Activated CD4-positive, alpha-beta T cell treated with anti-CD3 and anti-CD28 coated beads, Interleukin-2, amount 50 U/mL, for 4 hours (primary cell): ENCODE measurements at places on chromosomes 1 and 21.

GRCh38 chr1:64107632-64108031 is 95.8 kb upstream of the UBE2U start:
- no peak for DNase-seq

- no peak for DNase-seq
These were observed 69.4 kb downstream of the C1orf21 start for GRCh38 chr1:184456189-184456588.

DNA sequence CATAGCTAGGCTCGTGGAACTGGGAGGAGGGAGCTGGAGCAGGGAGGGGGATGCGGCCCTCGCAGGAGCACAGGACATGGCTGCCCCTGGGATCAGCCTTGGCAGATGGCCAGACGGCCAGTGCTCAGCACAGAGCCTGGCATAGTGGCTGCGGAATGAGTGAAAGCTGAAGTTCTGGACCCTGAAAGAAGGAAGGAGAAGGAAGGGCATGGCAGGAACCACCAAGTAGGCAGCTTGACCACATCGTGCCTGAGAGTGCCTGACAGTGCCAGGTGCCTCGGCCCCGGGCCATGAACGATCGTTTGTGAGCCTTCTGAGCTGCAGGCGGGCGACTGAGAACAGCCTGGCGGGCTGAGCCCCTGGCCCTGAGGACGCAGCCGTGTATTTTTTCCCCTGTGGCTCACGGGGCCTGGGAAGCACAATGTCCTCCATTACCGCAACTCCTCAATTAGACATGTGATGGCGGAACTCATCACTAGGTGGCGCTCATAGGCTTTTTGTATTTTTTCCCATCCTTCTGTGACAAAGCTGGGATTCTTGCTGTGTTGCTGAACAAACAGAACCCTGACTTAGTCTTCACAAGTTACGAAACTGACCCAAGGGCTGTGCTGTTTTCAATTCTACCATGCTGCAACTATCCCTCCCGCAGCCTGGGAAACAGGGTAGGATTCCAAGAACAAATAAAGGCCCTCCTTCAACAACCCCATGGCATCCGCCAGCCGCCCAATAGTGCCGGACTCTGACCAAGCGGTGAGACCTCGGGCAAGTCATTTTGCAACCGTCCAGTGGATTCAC is 29.9 kb upstream of the TMEM61 start:
- DNase-seq: peak; percentile 25

- no peak for DNase-seq
These were observed 63.4 kb downstream of the KCNAB2 start for GRCh38 chr1:6108937-6109614.

DNA sequence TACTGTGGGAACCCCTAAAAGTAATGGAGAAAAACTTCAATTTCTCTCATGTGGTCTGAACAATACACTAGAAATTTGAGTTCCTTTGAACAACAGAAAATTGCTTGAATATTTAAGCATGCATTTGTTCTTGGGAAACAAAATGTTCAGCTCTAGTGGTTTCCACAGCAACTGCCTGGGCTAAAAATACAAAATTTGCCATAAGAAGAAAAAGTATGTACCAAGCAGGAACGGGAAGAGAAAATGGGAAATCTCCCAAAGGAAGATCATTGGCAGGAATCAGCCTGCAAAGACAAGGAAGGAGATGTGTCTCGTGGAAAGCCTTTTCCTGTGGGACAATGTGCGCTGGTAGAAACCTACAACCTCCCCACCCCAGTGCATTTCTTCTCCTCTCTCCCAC is 119.0 kb upstream of the DPT start:
- no peak for DNase-seq

DNA sequence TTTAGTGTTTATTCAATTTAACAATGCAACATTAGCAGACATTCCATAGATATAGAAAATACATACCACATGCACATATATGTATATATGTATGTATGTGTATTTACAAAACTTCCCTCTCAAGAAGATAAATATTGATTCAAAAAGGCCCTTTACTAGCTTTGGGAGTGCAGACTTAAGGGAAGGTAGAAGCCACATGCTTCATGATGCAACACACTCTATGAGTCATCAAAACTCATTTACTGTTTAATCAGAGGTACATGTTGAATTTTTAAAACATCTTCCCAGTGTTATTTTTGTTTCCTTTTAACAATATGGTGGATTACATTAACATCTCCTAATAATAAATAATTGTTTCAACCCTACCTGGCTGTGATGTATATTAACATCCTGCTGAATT is 61.4 kb upstream of the KIRREL1 start:
- DNase-seq: no peak

GRCh38 chr21:37865156-37865555 is 51.1 kb downstream of the KCNJ6 start:
- DNase-seq: no peak

GRCh38 chr1:79741720-79742421 is 735.3 kb upstream of the ADGRL4 start:
- DNase-seq: no peak

GRCh38 chr1:199290186-199290585 is 651.3 kb downstream of the PTPRC start:
- no peak for DNase-seq

DNA sequence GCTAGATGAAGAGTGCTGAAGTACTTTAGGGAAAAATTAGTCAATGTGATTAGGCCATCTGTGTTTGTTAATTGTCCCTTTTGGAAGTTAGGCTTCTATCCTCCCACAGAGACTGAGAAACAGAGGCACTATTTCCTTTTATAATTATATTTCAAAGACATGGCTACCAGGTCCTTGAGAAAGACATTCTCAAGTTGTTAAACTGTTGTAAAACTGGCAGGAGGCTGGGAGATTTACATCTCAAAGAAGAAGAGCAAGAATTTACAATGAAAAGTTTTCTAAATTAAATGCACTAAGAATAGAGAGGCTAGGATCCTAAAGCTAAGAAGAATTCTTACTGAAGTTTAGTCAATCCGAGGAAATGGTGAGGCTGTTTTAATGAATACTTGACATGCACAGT is 74.0 kb upstream of the BRINP3 start:
- no peak for DNase-seq

GRCh38 chr1:92315766-92316599 is 17.1 kb downstream of the RPAP2 start:
- DNase-seq: peak; percentile 13

DNA sequence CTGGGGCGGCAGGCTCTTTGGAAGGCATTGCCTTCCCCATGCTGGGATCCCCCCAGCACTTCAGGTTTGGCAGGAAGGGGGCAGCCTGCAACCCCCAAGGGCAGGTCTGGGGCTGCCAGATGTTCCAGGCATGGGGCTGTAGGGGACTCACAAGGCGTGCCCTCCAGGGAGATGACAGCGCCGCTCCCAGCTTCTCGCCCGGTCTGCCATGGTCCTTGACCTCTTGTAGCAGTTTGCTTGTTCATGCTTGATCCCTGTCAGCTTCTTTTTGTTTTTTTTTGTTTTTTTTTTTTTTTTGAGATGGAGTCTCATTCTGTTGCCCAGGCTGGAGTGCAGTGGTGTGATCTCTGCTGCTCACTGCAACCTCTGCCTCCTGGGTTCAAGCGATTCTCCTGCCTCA is 21.6 kb upstream of the TARDBP start:
- no peak for DNase-seq

- DNase-seq: no peak
These were observed 92.8 kb upstream of the ZP4 start for GRCh38 chr1:237983496-237983895.
